ENCODE measurements at places on chromosomes 3 and 15.

DNA sequence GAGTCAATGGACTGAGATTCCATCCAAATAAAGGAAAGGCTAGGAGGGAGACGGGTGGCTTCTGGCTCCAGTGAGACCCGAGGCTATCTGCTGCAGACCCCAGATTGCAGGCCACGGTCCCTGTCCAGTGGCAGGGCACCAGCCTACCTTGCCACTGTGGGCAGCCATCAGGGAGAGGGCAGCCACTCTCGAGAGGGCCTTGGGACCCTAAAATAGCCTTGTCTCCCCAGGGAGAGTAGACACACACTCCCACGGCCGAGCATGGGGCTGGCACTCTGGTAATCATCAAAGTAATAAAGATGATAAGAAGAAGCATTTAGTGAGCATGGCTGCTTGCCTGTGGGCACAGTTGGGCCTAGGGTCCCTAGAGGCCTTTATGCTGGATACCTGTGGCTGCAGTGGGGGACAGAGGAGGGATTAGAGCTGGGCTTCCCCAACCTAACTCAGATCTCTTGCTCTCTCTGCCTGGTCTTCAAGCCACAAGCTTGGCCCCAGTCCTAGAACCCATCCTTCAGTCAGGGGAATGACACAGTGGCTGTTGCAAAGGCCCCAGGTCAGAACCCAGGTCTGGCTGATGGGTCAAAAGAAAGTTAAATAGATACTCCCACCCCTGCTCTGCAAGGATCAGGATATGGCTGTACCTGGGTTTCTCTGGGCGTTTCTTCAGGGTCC, 9.2 kb upstream of the VIPR1 start:
- DNase-seq: no peak

DNA sequence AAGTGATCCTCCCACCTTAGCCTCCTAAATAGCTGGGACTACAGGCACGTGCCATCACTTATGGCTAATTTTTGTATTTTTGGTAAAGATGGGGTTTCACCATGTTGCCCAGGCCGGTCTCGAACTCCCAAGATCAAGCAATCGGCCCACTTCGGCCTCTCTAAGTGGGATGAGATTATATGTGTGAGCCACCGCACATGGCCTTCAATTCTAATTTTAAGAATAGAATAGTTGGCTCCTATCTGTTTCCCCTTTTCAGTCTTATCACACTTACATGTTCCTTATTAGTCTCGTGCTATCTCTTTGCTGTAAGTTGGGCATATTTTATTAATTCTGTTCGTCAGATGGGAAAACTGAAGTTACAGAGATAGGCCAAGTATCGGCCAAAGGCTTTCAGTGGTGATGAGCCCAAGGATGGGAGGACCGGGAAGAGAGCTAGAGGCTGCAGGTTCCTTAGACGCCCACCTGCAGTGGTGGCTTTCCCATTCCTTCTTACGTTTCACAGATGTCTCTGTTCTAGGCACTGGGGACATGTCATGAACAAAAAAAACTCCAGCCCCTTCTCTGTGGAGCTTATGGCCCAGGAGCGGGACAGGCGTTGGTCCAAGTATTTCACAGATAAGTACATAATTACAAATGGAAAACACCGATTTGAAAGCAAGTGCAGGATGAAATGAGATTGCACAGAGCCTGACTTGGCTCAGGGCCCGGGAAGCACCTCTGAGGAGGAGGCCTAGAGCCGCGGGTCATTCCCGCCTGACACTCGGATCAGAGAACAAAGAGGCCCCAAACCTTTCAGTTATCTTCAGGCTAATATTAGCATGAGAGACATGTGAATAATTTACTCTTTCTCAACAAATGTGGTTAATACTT, 91.1 kb upstream of the KLF13 start:
- DNase-seq: no peak

GRCh38 chr3:66456711-66457173, 44.1 kb downstream of the LRIG1 start:
- DNase-seq: no peak

- no peak for DNase-seq
These were observed 848 bp downstream of the NCEH1 start for GRCh38 chr3:172709774-172710663.

DNA sequence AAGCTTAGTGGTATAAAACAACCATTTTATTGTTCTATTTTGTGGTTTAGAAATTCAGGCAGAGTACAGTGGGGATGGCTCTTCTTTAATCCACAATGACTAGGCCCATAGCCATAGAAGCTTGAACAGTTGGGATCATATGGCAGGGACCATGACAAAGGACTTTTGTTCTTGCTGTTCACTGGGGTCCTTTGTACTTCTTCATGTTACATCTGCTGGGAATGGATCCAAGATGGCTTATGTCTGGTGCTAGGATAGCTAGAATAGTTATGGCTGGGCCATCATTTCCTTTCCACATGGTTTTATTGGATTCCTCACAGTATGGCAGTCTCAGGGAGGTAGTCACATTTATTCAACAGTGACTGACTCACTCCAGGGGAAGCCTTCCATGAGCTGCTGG, 427.9 kb upstream of the AGTR1 start:
- no peak for DNase-seq

- no peak for DNase-seq
These were observed 631.0 kb upstream of the ALCAM start for GRCh38 chr3:104735691-104736090.

GRCh38 chr3:182979103-182979673, 1.1 kb downstream of the DCUN1D1 start:
- DNase-seq: no peak

GRCh38 chr15:68681836-68682235, 103.0 kb downstream of the CORO2B start:
- no peak for DNase-seq

DNA sequence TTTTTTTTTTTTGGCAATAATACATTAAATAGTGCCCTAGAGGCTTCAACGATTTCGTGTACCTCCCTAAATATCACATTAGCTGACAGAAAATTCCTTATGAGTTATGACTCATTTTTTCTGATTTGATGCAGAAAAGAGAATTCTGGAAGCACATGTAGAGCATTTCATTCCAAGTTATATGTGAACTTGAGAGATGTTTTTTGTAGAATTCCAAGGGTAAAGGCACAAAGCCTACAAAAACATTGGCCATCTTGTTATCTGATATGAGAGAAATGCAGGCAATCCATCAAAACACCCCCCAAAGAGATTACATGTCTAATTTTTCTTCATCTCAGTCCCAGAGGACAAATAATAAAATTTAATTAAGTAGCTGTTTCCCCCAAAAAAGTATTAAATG, 6.7 kb upstream of the PFN2 start:
- DNase-seq: no peak

GRCh38 chr15:73353734-73354133, 15.0 kb downstream of the HCN4 start:
- DNase-seq: no peak

GRCh38 chr3:14532691-14533456, 7.3 kb downstream of the GRIP2 start:
- DNase-seq: no peak

- DNase-seq: no peak
These were observed 169.4 kb downstream of the CNTN6 start for GRCh38 chr3:1262246-1262645.

- DNase-seq: no peak
These were observed 38.8 kb upstream of the DUT start for GRCh38 chr15:48292458-48292857.

DNA sequence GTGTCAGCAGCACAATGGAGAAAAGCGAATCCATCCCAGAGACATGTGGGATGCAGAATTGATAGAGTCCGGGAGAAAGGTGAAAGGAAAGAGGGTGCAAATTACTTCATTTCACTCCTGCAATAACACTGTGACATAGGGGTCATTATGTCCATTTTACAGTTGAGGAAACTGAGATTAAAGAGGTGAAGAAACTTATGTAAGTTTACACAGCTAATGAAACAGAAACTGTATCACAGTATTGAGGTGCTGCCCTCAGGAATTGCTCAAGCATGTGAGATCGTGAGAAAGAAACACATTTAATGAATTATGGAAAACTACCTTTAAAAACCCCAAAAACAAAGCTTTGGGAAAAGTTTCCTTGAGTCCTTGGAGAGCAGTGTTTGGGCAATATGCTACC, 103.6 kb upstream of the PFN2 start:
- no peak for DNase-seq

All from activated CD8-positive, alpha-beta memory T cell treated with anti-CD3 and anti-CD28 coated beads for 4 hours (primary cell).